ENCODE measurements at places on chromosomes 3 and 15.

DNA sequence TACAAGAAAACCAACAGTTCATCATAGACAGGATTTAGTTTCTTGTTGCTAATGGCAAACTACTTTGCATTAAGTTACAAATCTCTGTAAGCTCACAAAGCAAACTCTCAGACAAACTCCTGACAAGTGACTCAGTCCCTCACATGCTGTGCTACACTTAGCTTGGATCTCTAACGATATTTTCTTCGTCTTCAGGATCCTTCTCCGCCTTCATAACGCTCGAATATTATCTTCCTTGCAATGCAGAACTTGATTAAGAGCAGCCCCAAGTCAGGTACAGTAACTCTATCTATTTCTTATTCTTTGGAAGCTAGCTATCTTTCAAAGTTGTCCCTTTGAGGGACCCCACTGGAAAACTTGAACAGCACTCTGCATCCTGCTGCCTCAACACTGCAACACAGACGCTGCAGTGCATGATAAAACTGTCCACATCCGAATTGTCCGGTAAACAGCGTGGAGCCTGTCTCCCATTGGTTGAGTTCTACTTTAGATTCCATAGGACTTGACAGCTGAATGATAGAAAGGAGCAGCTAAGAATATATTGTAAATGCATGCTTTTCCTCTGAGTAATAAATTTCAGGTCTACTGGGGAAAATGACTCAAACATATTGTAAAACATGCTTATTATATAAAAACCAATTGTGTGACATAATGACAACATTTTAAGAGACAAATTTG is 61.3 kb downstream of the UACA start:
- no peak for DNase-seq

- DNase-seq, result no peak
These were observed 32.4 kb upstream of the LDHAL6B start for GRCh38 chr15:59174151-59174834.

GRCh38 chr15:51759557-51760070 is 8.2 kb downstream of the TMOD2 start:
- DNase-seq, result no peak

DNA sequence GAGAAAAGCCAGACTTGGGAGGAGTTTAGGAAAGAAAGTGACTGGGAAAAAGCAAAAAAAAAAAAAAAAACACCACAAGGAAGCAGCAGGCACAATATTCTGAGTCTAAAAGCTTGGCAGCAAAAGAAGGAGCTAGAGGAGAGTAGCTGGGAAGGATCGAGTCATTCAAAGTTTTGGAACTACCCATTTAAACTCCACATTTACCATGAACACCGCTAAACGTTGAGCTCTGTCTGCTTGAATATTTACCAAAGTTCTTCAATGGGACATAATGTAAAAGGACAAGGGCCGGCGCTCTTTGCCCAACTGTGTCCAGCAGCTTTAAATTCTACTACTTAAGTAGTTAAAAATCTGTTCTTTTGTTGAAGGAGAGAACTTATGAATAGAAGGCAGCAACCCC is 481.9 kb downstream of the FOXP1 start:
- no peak for DNase-seq

GRCh38 chr3:158790901-158791589 is 10.8 kb upstream of the MFSD1 start:
- no peak for DNase-seq

DNA sequence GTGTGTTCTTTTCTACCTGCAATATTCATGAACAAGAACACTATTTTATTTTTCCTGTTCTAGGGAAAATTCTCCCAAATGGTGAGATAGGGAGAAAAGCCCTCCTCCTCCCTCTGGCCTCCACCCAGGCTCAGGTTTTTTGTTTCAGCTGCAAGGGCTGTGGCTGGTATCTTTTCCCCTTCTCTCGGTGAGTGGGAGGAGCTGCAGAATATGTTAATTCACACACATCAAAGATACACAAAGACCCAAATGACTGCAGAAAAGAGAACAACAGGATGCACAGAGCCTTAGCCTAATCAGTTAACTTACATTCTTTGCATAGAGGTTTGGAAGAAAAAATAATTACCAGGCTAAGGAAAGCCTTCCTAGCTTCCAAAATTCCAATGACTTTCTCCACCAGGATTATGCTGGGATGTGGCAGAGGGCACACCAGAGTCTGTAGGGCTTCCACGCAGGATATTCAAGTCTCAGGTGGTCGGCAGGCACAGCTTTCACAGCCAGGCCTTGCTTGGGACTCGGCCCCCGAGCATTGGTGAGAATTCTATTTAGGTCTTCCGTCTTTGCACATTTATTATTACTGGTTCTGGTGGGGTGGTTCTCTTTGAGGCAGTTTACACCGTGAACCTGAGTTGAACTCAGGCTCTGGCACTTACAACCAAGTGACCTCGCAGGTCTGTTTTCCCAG is 64.9 kb downstream of the ABHD5 start:
- DNase-seq, result no peak

- DNase-seq, result no peak
These were observed 33.4 kb upstream of the RAD18 start for GRCh38 chr3:8996681-8997121.

Data from stimulated activated CD4-positive, alpha-beta T cell treated with anti-CD3 and anti-CD28 coated beads, Interleukin-4, amount 100 ng/mL, for 1 hour (primary cell).